T-cell (primary cell): ENCODE measurements at places on chromosomes 12 and 14.

GRCh38 chr12:20807192-20808080, 3.1 kb upstream of the SLCO1B3 start:
- H3K4me3 ChIP-seq = no peak overlapping the region
- no peaks in the 10 kb centered on the region for H3K36me3 ChIP-seq

DNA sequence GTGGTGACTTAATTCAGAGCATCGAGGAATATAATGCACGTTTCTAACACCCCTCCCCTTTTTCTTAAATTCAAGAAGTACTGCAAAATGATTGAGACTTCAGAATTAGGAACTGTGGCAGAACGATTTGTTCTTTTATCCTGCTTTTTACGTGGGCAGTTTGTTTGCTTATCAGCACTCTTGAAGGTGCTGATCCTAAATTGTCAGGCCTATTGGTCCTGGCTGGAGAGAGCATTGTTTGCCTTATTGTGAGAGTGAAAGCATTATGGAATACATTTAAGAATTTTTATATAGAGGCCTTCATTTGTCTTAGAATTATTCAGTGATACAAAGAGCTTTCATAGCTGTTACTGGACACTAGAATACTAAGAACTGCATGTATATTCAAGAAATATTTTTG, 59.1 kb downstream of the TMTC2 start:
- DNase-seq = no peak
- no peaks in the 10 kb centered on the region for H3K4me1 ChIP-seq
- H3K27me3 ChIP-seq = no peaks in the 10 kb centered on the region
- no peak overlapping the region for H3K4me3 ChIP-seq
- H3K27ac ChIP-seq = no peak overlapping the region
- no peaks in the 10 kb centered on the region for H3K36me3 ChIP-seq

DNA sequence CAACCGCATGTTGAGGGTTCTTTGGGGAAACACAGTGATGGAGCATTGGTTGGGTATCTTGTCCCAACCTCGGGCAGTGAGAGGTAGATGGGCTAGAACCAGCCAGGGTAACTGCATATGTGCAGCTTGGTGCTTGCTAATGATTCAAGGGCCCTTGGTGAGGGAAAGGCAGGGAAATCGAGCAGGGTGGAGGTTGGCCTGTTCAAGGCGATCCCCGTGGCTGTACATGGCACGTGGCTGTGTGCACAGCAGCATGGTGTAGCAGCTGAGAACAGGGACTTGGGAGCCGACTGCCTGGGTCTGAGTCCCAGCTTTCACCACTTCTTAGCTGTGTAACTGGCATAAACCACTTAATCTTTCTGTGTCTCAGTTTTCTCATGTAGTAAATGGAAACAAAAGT, 45.5 kb upstream of the OAS1 start:
- no peak overlapping the region for H3K4me3 ChIP-seq
- DNase-seq = no peak
- peaks cover 21% of the 10 kb centered on the region for H3K27me3 ChIP-seq
- H3K36me3 ChIP-seq = no peaks in the 10 kb centered on the region

DNA sequence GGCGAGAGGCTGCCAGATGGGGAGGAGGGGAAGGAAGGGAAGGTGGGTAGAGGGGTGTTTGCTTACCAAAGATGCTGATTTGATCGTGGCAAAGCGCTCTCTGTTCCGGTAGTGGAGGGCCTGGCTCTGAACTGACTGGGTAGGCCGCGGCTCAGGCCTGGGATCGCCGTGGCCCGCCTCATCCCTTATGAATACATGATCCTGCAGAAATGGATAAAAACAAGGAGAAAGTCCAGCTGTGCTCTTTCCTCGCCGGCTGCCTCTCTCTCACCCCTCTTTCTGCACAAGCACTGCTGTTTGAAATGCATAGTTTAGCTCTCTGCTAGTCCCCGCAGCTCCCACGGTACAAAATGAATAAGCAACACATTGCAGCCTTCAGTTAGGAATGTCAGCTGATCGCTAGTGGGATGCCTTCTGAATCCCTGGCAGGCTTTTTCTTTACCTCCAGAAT, 53.8 kb downstream of the PEBP1 start:
- no peaks in the 10 kb centered on the region for H3K27me3 ChIP-seq
- no peak overlapping the region for H3K4me3 ChIP-seq
- no peak for DNase-seq
- H3K27ac ChIP-seq = no peak overlapping the region
- H3K4me1 ChIP-seq = no peaks in the 10 kb centered on the region

DNA sequence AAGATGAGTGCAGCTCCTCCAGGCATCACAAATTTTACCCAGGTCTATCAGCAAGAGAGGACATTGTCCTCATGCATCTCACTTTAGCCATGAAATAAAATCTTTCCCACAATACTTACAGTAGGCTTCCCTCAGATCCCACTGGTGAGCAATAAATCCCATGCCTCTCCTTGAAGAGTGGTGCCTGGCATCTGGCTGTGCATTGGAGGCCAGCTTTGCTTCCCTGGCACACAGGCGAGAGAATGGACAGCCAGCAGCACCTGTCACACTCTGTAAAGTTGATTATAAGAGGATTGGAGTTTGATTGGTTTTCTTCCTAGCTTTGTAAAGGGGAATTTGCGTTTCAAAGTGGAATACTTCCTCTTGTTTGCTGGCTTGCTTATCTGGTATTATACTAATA, 1153.9 kb downstream of the AACS start:
- H3K27ac ChIP-seq = no peak overlapping the region
- no peak for DNase-seq
- H3K4me3 ChIP-seq = no peak overlapping the region
- no peaks in the 10 kb centered on the region for H3K27me3 ChIP-seq
- H3K36me3 ChIP-seq = no peaks in the 10 kb centered on the region

DNA sequence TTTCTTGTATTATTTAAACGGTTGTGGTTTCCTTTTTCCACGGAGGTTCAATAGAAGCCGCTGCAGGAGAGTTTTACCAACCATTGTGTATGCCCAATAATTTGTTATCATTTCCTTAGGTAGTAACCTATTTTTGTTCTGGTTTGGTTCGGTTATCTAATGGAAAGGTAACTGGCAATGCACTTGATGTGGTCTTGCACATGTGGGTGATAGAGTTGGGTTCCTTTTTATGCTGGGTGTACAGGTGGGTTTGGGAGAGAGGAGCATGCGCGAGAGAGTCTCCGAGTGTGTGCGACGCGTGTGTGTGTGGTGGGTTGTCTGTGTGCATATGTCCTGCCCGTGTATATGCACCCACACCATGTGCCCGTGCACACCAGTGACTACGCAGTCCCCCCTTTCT, 102.7 kb upstream of the FKBP4 start:
- no peak for DNase-seq
- H3K36me3 ChIP-seq = no peaks in the 10 kb centered on the region
- peak overlapping the region; percentile 22 for H3K27ac ChIP-seq
- peak overlapping the region; percentile 83 for H3K4me3 ChIP-seq

- no peak for DNase-seq
- no peaks in the 10 kb centered on the region for H3K27me3 ChIP-seq
- H3K4me3 ChIP-seq = no peak overlapping the region
- H3K36me3 ChIP-seq = no peaks in the 10 kb centered on the region
- no peaks in the 10 kb centered on the region for H3K4me1 ChIP-seq
These were observed 230.5 kb upstream of the KITLG start for GRCh38 chr12:88810806-88811205.

DNA sequence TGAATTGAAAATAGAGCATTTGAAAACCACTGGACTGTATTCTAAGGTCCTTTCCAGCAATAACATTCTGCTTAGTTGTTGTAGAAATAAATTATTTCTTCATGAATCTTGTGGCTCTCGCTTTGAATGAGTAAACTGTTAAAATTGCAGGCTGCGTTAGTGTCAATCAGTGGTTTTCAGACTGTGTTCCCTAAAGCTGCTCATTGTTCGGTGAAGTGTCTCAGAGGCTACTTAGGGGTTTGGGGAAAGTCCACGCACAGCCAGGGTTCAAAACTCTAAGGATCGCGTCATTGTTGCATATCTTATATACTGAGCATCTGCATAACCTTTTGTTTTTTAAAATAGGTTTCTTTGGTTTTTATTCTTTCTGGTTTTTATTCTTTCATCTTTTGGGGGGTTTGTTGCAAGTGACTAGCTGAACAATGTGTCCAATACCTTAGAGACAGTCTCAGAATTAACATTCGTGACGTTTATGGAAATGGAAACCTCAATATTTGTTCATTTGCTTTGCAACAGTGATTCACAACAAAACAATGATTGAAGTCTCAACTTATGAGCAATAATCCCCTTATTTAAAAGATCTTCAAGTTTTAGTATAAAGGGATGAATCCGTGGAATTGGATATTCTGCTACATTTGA, 108.1 kb downstream of the TTLL5 start:
- H3K4me1 ChIP-seq = no peaks in the 10 kb centered on the region
- DNase-seq = no peak
- no peak overlapping the region for H3K4me3 ChIP-seq
- H3K36me3 ChIP-seq = peaks cover 14% of the 10 kb centered on the region
- H3K27me3 ChIP-seq = no peaks in the 10 kb centered on the region

DNA sequence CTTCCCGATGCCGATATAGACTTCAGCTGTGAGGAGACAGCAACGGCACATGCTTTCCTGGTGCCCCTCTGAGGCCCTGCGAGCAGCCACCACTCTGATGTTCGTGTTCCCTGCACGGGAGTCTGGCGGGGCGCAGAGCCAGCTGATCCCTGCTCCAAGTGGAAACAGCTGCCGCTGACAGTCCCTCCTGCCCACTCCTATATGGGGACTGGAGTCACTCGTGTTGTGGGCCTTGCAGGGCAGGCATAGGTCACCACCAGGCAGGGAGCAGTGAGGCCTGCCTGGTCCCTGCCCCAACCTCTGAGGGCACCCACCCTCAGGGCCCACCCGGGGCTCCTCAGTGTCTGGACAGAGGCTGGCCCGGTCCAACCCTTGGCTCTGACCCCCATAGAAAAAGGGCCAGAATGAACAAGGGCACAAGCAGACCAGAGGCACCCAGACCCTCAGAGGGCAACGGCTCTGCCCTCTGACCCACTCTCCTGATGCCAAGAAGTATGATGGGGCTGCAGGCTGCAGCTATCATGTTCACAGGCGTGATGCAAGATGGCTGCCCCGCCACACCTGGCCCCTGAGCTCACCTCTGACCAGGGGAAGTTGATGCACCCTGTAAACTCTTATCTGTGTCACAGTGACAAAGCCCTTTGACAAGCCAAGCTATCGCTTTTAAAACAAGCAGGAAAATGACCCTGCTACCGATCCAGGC, 181.6 kb downstream of the CALM1 start:
- no peak overlapping the region for H3K4me3 ChIP-seq
- no peak for DNase-seq
- peaks cover 4% of the 10 kb centered on the region for H3K27me3 ChIP-seq
- no peaks in the 10 kb centered on the region for H3K4me1 ChIP-seq

DNA sequence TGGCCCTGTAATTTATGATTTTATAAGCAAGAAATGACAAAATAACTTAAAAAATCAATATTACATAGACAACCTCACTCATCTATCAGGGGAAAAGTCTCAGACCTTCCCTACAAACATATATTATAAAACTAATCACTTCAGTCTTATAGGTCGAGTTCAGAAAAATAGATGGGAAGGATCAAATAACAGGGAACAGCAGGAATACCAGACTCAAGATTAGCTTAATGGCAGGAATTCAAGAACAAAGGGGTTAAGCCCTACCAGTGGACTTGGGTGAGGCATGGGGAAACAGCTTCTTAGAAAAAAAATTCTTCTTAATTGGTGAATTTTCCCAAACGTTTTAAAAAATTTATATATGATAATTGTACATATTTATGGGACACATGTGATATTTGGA, 51.6 kb upstream of the CRY1 start:
- H3K4me1 ChIP-seq = no peaks in the 10 kb centered on the region
- H3K27me3 ChIP-seq = no peaks in the 10 kb centered on the region
- no peaks in the 10 kb centered on the region for H3K36me3 ChIP-seq
- no peak for DNase-seq
- no peak overlapping the region for H3K4me3 ChIP-seq
- H3K27ac ChIP-seq = no peak overlapping the region
